ENCODE measurements at places on chromosomes 7 and 10.

DNA sequence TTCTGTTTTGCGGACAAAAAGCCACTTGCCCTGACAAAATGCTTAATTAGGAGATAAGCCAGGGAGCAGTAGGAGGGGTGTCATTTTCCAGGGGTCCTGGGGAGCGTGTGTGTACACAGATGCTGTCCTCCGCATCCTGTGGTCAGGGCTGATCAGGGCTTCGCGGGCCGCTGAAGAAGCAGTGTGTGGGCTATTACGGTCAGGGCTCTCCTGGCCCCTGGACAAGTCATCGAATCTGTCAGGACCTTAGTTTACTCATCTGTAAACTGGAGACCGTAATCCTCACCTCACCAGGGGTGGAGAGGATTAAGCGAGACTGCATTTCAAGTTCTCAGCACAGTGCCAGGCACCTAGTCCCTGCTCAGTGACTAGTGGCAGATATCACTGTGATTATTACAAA is 26.0 kb upstream of the MXI1 start:
- no peak for DNase-seq

DNA sequence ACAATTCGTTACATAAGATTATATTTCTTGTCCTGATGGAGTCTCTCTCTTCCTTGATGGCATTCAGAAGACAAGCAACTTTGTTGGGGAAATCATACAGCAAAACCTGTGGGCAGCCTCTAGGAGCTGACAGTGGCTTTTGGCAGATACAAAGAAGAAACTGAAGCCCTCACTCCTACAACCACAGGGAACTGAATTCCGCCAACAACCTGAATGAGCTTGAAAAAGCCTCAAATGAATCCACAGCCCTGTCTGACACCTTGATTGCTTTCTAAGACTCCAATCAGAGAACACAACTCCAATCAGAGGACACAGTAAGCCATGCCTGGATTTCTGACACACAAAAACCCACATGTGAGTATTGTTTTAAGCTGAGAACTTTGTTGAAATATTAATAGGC is 576.8 kb upstream of the LRRTM3 start:
- DNase-seq = no peak

GRCh38 chr10:12782537-12782936 is 219.0 kb downstream of the CCDC3 start:
- peak; percentile 4 for DNase-seq

GRCh38 chr10:62433181-62433692 is 59.1 kb downstream of the ZNF365 start:
- DNase-seq = no peak

DNA sequence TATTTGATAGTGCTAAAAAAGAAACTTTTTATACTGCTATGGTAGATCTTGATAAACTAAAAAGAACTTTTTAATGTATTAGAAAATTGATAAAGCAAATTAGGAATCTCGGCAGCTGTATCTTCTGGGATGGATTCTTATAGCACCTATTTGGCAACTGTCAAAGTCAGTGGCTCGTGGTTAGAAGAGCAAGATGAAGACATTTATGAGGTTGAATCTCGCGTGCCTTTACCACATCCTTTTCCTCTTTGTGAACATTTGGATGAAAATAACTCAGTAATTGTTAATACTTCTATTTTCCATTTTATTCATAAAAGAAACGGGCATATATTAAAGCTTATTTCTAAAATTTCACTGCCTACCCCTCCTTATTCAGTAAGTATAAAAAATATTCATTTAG is 76.2 kb downstream of the CYP51A1 start:
- no peak for DNase-seq

- DNase-seq = no peak
Observed at GRCh38 chr10:69825604-69826003, 23.9 kb downstream of the COL13A1 start.

DNA sequence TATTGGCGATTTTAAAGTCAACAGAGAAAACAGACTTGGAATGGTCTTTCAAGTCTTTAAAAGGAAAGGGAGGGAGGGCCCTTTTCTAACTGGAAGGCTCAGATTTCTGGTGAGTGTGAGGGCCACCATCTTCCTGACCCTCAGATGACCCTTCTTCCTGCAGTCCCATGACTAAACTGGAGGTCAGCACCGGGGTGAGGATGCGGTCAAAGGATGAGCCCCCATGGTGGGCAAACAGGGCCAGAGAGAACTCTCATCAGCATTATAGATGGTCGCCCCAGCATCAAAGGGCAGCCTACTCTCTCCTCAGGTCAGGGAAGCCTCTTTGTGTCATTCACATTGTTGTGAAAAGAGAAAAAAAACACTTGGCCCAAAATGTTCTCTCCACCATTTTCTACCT is 219.2 kb downstream of the LRMDA start:
- DNase-seq = no peak

GRCh38 chr10:62760401-62760800 is 44.1 kb upstream of the ADO start:
- no peak for DNase-seq

DNA sequence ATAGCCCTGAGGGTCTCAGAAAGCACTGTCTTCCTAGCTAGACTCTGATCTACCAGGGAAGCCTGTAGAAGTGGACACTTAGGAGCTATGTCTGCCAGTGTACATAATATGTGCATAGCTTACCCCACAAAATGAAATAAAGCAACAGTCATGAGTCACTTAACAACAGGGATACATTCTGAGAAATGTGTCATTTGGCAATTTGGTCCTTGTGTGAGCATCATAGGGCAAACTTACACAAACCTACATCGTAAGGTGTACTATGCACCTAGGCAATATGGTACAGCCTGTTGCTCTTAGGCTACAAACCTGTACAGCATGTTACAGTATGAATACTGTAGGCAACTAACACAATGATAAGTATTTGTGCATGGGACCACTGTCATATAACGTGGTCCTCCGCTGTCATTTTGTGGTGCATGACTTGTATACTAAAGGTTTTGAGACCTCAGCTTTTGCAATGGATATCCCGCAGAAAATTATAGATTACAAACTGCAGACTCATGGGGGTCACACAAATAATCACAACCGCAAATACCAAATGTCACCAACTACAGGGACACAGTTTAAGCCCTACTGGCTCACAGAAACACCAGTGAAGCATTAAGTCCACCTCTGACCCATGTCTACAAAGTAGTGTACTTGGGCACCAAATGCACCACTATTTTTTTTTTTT is 1.7 kb downstream of the URGCP start:
- DNase-seq = no peak

DNA sequence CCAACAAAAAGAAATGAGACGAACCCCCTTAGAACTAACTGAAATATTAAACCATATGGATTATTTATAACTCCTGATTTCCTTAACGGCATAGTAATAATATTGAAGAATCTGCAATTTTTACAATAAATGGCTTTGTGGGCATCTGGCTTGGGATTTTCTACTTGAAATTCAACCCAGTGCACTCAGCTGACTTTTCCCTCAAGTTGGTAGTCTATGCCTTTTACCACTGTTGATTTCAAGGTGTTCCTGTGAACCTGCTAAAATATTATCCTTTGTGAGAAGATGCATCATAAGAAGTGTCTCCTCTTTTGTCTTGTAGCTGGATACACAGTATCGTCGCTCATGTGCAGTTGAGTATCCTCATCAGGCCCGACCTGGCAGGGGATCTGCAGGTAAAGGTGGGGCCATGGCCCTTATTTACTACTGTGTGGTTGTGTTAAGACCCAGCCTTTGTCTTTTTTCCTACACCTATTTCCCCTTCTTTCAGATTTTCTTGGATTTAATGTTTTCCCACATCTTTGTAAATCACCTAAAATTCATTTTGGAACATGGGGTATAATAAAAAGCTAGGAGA is 8.0 kb downstream of the DNAJC9 start:
- no peak for DNase-seq

DNA sequence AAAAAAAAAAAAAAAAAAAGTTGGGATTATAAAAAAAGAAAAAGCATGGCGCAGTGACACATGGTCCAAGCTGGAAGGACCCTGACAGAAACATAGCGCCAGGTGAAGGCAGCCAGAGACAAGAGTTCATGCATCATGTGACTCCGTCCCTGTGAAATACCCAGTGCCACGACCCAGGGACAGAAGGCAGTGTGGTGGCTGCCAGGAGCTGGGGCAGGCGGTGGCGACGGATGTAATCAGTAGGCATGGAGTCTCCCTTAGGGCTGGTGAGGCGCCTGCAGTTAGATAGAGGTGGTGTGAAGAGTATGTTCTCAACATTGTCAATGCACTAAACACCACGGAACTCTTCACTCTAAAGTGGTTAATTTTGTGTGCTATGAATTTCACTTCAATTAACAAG is 43.9 kb downstream of the STK32C start:
- peak; percentile 23 for DNase-seq

DNA sequence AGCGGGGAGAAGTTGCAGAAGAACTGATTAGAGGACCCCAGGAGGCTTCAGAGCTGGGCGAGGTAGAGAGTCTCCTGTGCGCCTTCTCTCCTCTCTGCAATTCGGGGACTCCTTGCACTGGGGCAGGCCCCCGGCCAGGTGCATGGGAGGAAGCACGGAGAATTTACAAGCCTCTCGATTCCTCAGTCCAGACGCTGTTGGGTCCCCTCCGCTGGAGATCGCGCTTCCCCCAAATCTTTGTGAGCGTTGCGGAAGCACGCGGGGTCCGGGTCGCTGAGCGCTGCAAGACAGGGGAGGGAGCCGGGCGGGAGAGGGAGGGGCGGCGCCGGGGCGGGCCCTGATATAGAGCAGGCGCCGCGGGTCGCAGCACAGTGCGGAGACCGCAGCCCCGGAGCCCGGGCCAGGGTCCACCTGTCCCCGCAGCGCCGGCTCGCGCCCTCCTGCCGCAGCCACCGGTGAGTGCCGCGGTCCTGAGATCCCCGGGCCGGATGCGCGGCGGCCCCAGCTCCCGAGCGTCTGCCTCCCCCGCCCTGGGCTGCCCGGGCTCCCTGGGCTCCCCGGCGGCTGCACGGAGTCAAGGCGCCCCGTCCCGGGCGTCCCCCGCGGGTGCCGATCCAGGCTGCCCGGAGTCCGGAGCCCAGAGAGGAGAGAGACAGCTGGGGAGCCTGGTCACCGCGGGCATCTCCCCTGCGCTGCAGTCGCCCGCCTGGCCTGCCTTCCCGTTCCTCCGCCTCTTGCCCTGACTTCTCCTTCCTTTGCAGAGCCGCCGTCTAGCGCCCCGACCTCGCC is at the start of gene PLAU:
Gene PLAU (plus strand): TSS at position 369 of the 789 bp plus-strand sequence. CDS start 424 bp downstream, outside the sequence.
- no peak for DNase-seq

GRCh38 chr10:62127975-62128374 is 140.7 kb downstream of the RTKN2 start:
- no peak for DNase-seq

DNA sequence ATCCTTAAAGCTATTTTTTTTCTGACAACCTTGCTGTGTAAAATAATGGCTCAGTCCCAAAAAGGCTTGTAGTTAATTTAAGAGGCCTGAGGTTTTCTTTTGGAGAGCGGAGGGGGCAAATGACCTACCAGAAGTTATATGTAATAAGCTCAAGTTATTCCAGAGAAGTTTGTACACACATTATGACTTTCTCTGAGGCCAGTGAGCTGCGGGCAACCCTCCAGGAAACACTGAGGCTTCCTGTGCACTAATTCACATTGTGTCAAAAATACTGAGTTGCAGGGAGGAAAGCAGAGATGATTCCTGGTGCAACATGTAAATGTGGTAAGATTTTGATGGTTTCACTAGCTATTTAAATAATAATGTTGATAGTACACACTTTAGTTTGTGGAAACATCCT is 188.6 kb downstream of the DIP2C start:
- no peak for DNase-seq

GRCh38 chr10:31921031-31921430 is 7.6 kb downstream of the ARHGAP12 start:
- no peak for DNase-seq

GRCh38 chr10:89611282-89611681 is 33.8 kb downstream of the PANK1 start:
- DNase-seq = no peak

DNA sequence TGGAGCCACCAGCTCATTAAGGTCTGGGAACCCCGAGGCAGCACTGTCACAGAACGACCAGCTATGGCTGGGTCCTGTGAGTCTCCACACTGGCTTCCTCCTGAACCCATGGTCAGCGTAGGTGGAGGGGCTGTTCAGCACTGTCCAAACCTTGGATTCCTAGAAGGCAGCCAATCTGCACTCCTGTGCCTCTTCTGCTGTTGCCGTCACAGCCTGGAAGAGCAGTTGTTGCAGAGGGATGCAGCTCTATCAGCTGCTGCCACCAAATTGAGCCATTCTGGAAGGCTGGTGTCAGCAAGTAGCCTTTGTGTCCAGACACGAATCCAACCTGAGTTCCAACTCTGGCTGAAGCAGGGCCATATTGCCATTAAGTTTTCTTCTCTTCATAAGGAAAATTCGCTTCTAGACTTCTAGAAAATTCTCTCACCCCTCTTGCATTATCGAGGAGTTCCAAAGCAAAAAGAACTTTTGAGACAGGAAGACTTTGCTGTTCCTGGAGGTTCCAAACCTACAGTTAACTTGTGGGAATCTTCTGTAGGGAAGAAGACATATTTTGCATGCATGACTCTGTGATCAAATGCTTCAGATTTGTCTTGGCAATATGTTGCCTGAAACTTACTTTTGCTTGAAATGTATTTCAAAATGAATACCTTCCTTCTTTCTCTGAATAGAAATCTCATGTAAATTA is 84.0 kb downstream of the LRGUK start:
- no peak for DNase-seq

- no peak for DNase-seq
Observed at GRCh38 chr7:28346676-28347363, 65.5 kb upstream of the CREB5 start.

- no peak for DNase-seq
Observed at GRCh38 chr7:127760436-127761031, 108.5 kb downstream of the SND1 start.

DNA sequence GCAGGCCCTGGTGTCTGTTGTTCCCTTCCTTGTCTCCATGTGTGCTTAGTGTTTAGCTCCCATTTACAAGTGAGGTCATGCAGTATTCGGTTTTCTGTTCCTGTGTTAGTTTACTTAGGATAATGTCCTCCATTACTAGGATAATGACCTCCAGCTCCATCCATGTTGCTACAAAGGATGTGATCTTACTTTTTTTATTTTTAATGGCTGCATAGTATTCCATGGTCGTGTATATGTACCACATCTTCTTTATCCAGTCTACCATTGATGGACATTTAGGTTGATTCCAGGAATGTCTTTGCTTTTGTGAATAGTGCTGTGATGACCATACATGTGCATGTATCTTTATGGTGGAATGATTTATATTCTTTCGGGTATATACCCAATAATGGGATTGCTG is 333.4 kb downstream of the EXOC4 start:
- DNase-seq = no peak

DNA sequence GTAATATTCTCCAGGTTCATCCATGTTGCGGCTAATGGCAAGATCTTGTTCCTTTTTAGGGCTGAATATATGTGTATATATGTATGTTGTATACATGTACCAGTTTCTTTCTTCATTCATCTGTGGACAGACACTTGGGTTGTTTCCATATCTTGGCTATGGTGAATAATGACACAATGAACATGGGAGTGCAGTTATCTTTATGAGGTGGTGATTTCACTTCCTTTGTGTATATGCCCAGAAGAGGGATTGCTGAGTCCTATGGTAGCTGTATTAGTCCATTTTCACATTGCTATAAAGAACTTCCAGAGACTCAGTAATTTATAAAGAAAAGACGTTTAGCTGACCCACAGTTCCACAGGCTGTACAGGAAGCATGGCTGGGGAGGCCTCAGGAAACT is 17.1 kb upstream of the TSPAN15 start:
- no peak for DNase-seq
